ENCODE measurements at places on chromosomes 11 and 22. TPM values are rescaled to one million over a fixed set of nuclear protein-coding genes. Genes with fewer than 3 reads are reported as not detected.

DNA sequence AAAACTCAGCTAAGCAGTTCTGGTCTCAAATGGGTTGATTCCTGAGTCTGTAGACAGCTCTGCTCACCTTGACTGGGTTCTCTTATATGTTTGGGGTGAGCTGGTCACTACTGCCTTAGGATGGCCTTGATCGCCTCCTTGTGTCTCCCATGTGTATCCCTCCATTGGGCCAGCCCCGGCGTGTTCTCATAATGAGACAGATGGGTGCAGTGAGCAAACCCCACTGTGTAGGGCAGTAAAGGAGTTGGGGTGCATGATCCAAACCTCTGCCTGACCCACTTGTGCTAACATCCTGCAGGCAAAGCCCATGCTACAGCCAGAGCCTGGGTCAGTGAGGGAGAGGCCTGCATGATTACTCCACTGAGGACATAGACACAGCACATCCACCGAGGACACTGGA lies 657.6 kb downstream of the BRD1 start:
- H3K36me3 ChIP-seq: no peaks in the 10 kb centered on the region
- H3K27ac ChIP-seq: no peak overlapping the region
- no peaks in the 10 kb centered on the region for H3K4me1 ChIP-seq
- no peaks in the 10 kb centered on the region for H3K27me3 ChIP-seq

DNA sequence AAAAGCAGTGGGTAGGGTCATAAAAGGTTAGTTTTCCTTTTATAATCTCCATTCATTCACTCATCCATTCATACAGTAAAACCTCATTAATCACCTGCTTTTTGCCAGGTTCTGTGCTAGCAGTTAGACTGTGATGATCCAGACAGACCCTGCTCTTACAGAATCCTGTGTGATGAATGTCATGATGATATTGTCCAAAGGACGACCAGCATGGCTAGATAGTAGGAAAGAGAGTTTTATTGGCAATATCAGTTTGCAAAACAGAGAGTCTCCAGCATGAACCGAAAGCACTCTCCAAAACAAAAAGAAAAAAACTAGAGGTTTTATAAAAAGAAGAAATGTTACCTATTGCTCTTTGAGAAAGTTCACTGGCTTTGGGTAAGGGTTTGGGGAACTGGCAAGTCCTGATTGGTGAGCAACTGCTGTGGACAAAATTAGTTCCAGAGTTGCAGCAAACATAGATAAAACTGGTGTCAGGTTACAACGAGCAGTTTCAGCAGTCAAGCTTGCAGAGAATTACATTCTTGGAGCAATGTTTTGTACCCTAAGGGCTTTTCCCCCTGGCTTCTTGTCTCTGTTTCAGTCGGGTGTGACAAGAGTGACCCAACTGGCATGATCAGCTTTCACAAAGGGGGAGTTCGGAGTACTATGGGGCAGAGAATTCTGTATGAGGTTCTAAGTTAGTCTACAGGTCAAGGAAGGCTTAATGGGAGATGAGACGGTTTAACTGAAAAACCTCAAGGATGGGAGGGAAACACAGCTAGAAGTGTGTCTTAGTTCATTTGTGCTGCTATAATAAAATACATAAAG lies 58.3 kb downstream of the HSD17B12 start:
- no peak overlapping the region for H3K27ac ChIP-seq
- DNase-seq: no peak
- H3K4me1 ChIP-seq: no peaks in the 10 kb centered on the region
- H3K27me3 ChIP-seq: no peaks in the 10 kb centered on the region
- no peak overlapping the region for H3K4me3 ChIP-seq

The GPHA2 gene
- not detected for total RNA-seq

GRCh38 chr11:47506795-47507562 lies 46.0 kb downstream of the CELF1 start:
- H3K4me3 ChIP-seq: no peak overlapping the region
- no peaks in the 10 kb centered on the region for H3K27me3 ChIP-seq
- H3K4me1 ChIP-seq: no peaks in the 10 kb centered on the region
- no peak for DNase-seq
- no peak overlapping the region for H3K27ac ChIP-seq
